ENCODE measurements at places on chromosomes 6 and 20.

GRCh38 chr6:90678049-90678779, 91.3 kb upstream of the MAP3K7 start:
- DNase-seq: no peak

- no peak for DNase-seq
Observed at GRCh38 chr6:35381132-35381531, 38.8 kb downstream of the PPARD start.

DNA sequence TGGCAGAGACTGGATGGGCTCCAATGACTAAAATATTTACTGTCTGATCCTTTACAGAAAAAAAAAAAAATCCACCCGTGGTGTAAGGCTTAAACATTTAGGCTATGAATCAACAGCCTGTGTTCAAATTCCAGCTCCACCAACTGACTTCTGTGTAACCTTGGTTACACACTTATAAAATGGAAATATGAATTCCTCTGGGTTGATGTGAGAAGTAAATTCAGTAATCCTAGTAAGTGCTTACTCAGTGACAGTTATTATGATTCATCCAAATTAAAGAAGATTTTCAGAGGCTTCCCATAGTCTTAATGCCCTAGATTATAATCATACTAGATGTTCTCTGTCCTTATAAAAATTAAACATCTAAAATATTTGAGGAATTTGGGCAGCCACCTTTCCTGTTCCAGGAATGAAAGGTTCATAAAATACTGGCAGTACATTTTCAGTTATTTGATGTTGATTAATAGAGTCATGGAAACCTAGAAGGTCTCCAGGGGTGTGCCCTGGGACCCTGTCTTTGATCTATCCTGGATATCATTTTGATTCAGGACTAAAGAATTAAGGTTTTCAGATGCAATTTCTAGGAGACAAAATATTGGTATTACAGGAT, 180.3 kb upstream of the ZNF217 start:
- DNase-seq: no peak

GRCh38 chr6:150001295-150002008, 23.9 kb downstream of the RAET1L start:
- no peak for DNase-seq

GRCh38 chr20:33724439-33725094, 4.5 kb upstream of the PXMP4 start:
- DNase-seq: no peak

DNA sequence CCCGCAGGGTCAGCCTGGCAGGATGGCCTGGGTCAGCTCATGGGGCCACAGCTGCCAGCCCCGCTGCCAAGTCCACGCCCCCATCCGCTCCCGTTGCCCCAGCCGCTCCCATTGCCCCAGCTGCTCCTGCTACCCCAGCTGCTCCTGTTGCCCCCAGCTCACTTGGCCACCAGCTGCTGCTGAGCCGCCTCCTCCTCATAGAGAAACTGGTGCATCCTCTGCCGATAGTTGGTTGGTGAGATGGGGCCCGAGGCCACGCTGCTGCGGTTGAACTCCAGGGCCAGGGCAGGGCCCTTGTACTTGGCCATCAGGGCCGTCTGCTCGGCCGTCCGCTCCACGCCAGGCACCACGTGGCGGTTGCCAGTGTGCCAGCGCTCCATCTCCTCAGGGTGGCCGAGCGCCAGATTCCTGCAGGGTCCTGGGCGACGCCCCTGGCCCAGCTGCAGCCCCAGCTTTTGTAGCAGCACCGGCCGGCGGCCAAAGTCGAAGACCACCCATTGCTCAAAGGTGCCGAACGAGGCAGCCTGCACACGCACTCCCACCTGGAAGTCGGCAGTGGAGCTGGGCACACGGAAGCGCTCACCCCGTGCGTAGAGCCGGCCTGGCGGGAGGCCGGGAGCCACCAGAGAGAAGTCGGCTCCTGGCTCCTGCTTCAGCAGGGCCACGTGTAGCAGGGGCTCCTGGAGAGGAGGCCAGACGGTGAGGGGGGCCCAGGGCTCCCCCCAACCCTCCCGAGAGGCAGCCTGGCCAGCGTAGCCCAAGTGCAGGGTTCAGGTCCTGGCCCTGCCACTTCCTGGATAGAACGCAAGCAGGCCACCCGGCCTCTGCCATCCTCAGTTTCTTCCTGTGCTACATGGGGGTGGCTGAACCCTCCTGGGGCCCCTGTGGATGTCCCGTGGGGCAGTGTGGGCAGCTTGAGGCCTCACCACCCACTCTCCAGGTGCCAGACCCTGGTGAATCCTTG, 4.8 kb downstream of the HELZ2 start:
- no peak for DNase-seq

- no peak for DNase-seq
Observed at GRCh38 chr6:53330137-53330536, 18.6 kb downstream of the ELOVL5 start.

DNA sequence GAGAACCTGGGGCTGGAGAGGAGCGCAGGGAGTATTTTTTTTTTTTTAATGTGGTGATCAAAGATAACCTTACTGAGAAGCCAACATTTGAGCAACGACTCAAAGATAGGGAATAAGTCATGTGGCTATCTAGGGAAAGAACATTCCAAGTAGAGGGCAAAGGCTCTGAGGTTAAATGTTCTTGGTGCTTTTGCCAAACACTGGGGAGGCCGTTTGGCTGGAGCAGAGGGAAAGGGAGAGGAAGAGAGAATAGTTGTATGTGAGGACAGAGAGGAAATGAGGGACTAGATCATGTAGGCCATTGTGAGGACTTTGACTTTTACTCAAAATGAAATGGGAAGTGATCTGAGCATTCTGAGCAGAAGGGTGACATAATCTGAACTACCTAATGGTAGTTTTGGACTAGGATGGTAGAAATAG, 27.8 kb downstream of the ACSS2 start:
- no peak for DNase-seq

DNA sequence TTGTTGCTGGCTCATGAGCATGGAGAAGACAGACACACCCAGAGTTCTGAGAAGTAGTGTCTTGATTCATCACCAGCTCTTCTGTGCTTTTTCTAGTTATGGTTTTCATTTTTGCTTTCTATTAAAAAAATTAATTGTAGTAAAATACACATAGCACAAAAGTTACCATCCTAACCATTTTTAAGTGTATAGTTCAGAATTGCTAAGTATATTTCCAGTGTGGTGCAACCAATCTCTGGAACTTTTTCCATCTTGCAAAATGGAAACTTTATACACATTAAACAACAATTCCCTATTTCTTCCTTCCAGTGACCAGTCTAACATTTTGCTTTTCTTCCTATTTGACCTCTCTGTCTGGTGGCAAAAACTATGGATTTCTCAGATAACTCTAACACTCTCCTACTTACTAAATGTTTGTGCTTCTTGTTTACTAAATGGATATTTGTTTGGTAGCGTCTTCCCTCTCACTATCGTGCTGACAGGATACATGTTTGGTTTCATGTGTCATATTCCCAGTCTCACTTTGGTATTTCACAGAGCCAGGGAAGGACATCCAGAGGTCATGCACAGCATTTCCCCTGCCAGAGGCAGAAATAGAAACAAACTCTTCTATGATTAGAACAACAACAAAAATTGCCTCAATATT, 40.6 kb downstream of the TXLNB start:
- DNase-seq: no peak

- no peak for DNase-seq
Observed at GRCh38 chr6:167474171-167474570, 149.3 kb downstream of the TTLL2 start.

GRCh38 chr6:145815309-145816274, 997 bp upstream of the FBXO30 start:
- no peak for DNase-seq

DNA sequence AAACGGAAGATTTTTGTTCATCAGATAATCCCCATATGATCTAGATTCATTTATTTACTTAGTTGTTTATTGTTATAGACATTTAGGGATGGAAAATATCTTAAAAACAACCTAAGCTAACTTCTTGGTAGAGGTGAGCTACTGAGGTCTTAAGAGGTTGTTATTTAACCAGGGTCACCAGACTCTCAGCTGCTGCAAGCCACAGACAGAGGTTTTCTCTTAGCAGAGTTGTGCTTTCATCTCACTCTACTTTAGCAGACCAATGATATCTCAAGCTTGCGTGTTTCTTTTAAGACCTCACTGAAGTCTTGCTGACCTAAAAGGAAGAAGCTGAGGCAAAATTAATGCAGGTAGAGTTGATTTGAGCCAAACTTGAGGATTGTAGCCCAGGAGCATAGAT, 43.6 kb downstream of the NCOA7 start:
- DNase-seq: no peak

- no peak for DNase-seq
Observed at GRCh38 chr20:35490736-35491181, 35.4 kb downstream of the CEP250 start.

- no peak for DNase-seq
Observed at GRCh38 chr6:11798096-11798495, 19.5 kb upstream of the ADTRP start.

DNA sequence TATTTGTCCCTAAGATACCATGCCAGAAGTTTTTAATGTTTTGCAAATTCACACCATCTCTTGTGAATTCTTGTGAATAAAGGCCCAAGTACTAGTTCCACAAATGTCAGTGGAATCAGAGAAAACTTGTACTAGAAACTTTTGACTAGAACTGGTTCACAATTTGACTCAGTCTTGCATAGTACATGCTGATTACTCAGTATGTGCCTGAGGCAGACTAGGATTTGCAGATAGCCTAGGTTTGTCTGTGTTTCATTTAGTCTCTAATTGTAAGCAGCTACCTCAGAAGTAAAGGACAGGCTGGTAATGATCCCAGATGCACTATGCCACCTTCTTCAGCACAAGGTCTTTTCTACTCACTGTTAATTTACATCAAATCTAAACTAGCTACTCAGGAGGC, 34.2 kb upstream of the GSTA4 start:
- DNase-seq: no peak

DNA sequence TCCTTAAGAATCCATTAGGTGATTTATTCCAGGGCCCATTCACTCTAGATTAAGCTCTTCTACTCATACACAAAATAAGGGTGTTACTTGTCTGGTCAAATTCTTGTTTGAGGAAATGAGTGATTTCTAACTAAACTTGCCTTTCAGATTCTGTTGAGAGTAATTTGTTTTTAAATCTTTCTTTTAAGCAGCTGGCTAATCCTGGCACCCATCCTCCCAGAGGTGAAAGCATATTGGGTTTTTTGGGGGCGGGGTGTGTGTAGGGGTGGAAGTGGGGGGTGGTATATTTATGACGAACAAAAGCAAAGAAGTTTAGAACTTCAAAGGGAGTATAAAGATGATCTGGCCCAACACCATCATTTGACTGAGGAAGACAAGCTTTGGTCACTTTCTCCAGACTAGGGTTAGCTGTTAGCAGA, 94.7 kb downstream of the RTN4IP1 start:
- DNase-seq: no peak

GRCh38 chr6:152636609-152637295, 410 bp downstream of the SYNE1 start:
- peak; percentile 35 for DNase-seq

GRCh38 chr6:24284006-24284405, 73.9 kb downstream of the DCDC2 start:
- DNase-seq: no peak

GRCh38 chr20:17568972-17569521, 828 bp upstream of the DSTN start:
- peak; percentile 61 for DNase-seq

GRCh38 chr20:13202565-13202964, 18.5 kb upstream of the ISM1 start:
- DNase-seq: no peak

- no peak for DNase-seq
Observed at GRCh38 chr20:58389968-58390658, 1.1 kb downstream of the VAPB start.

DNA sequence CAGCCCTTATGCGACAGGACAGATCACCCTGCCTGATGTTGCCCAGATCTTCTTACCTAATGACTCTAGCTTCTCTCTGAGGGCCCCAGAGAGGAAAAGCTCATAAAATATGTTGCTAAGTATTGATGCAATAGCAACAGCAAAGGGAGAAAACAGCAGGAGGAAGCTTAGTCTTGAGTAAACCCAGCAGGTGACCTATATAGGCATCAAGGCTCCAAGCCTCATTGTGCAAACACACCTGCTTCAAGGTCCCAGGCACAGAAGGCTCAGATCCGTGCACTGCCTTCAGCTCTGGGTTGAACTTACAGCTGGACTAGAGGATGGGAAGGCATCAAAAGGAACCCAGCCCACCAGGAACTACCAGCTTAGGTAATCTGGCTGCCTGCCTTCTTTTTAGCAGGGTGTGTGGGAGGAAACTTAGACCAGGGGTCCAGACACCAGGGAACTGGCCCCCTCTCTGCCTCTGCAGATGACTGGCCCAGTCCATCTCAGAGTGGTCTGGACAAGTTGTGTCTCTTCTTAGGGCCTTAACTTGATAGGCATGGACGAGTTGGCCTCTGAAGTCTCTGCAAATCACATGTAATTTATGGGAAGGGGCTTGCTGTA, 34.4 kb downstream of the TGM3 start:
- DNase-seq: no peak

DNA sequence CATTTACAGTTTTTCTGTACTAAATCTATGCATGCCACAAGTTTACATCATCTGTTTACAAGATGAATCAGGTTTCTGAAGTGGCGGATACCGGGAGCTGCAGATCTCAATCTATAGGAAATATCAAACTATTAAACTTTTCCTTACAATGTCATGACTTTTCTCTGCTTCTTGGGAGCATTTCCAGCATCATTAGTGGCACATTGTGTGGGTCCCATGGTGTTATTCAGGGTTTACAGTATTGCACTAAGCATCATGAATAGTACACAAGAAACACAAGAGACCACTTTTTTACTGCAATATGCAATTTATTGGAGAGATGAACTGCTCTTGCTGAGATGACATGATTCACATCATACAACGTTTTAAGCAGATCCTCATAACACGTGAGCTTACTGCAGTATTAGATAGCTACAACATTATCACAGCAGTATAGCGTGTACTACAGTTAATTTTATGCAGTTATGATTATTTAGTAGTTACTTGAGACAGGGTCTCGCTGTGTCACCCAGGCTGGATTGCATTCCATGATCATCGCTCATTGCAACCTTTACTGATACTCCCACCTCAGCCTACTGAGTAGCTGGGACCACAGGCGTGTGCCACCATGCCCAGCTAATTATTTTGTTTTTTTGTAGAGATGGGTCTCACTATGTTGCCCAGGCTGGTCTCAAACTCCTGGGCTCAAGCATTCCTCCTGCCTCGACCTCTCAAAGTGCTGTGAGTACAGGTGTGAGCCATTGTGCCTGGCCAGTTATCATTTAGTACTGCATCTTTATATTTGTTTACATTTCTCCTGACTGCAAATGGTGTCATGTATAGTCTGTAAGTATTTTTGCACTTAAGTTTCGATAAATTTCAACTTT, 18.4 kb downstream of the BLTP3A start:
- DNase-seq: no peak

GRCh38 chr6:149142924-149143429, 174.5 kb upstream of the TAB2 start:
- DNase-seq: no peak

DNA sequence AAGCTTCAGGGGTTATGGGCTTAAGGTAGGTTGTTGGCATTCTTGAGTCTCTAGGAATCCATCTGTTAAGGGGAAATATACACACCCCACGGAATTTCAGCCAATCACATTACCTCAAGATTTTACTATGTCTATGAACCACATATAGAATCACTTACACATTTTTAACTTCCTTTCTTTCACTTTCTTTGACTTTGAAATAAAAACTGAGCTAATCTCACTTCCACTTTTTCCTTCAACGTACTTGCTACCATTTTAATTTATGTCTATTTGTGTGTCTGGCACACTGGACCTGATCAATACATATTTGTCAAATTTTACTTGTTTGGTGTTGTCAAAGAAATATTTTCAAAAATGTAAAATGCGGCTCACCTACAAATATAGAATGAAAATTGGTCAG, 545.4 kb upstream of the JAG1 start:
- DNase-seq: no peak

GRCh38 chr6:161891542-161891941, 617.7 kb upstream of the AGPAT4 start:
- DNase-seq: no peak
